ENCODE measurements at places on chromosomes 1 and 21.

GRCh38 chr1:212607913-212608391, 609 bp upstream of the ATF3 start:
- DNase-seq: no peak

- no peak for DNase-seq
These were observed 13.4 kb downstream of the PROK1 start for GRCh38 chr1:110464340-110464739.

GRCh38 chr1:55074455-55074854, 35.1 kb downstream of the PCSK9 start:
- DNase-seq: no peak

DNA sequence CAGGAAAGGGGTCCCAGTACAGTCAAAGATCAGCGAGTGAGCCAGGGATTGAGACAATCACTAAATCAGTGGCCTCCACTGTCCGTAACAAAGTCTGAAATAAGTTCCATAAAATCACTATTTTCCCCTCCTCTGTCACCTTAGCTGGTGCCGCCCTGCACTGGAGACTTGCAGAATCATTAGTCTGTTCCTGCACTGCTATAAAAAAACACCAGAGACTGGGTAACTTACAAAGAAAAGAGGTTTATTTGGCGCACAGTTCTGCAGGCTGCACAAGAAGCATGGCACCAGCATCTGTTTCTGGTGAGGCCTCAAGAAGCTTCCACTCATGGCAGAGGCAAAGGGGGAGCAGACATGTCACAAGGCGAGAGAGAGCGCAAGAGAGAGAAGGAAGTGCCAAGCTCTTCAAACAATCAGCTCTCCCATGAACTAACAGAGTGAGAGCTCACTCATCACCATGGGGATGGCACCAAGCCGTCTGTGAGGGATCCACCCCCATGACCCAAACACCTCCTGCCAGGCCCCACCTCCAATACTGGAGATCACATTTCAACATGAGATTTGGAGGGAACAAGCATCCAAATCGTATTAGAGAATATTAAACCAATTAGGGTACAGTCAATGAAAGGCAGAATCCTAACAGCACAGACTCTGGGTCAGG, 129.8 kb upstream of the TIAM1 start:
- DNase-seq: no peak

DNA sequence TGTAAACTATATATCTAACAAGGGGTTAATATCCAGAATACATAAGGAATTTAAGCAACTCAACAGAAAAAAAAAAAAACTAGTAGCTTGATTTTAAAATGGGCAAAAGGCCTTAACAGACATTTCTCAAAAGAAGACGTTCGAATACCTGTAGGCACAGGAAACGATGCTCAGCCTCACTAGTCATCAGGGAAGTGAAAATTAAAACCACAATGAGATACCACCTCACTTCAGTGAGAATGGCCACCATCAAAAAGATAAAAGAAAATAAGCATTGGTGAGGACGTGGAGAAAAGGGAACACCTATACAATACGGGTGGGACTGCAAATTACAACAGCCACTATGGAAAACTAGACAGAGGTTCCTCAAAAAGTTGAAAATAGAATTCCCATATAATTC, 37.3 kb downstream of the NPHP4 start:
- no peak for DNase-seq

- DNase-seq: no peak
These were observed 88.6 kb upstream of the SPATA6 start for GRCh38 chr1:48560577-48560976.

- DNase-seq: no peak
These were observed 876 bp downstream of the SLAMF8 start for GRCh38 chr1:159827549-159827948.

GRCh38 chr1:41497461-41498030, 13.1 kb upstream of the EDN2 start:
- no peak for DNase-seq

DNA sequence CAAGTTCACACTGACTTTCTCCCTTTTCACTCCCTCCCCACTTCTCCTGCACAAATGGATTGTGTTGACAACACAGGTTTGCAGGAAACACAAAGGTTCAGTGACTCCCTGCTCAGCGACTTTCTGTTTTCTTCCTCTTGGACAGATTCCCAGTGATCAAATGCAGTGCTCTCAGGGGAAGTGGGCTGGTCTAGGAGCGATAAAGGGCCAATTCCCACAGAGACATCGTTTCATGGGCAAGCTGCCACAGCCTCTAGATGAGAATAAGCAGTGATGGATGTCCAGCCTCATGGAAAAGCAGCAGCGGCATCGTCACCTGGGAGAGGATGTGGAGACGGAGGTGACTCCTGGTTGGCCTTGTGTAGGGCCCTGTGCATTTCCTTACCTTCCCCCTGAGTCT, 30.6 kb downstream of the FYB2 start:
- no peak for DNase-seq

GRCh38 chr1:45423906-45424678, 66.9 kb downstream of the TESK2 start:
- DNase-seq: no peak

DNA sequence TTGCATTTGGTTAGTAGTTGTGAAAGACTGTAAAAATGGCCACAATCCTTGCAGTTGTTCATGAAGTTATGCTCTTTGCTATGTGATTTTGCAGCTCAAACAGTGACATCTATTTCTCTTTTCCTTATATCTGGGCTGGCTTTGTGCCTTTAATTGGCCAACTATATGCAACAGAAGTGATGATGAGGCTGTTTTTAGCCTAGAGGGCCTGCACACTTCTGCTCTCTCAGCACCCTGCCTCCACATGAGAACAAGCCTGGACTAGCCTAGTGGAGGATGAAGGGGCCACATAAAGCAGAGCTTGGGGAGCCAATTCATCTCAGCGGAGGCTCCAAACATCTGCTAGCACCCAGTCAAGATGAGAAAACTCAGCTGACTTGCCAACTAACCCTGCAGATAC, 339.8 kb downstream of the OMA1 start:
- DNase-seq: no peak

DNA sequence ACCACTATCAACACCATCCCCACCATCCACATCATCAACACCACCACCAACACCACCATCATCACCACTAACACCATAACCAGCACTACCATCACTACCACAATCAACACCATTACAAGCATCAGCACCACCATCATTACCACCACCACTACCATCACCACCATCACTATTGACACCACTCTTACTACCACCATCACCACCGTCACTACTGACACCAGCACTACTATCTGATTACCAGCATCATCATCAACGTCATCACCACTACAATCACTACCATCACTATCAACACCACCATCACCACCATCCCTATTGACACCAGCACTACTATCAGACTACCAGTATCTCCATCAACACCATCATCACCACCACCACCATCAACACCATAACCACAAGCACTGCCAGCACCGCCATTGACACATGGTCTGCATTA, 106.1 kb upstream of the RUNX3 start:
- DNase-seq: no peak

DNA sequence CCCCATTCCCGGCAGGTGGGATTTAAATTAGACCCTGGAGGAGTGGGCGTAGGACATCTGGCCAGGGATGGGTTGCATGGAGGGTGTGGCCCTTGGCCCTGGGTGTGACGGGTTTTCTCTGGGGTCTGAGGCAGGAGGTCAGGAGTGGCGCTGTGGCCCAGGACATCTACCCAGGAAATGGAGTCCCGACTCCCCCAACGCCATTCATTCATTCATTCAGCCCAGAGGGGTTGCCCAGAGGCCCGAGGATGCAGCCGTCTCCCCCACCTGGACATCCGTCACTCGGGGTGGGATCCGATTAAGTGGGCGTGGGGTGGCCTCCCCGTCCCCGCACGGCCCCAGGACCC, 663 bp downstream of the ATP13A2 start:
- no peak for DNase-seq

GRCh38 chr1:8185400-8185799, 132.5 kb upstream of the SLC45A1 start:
- no peak for DNase-seq

DNA sequence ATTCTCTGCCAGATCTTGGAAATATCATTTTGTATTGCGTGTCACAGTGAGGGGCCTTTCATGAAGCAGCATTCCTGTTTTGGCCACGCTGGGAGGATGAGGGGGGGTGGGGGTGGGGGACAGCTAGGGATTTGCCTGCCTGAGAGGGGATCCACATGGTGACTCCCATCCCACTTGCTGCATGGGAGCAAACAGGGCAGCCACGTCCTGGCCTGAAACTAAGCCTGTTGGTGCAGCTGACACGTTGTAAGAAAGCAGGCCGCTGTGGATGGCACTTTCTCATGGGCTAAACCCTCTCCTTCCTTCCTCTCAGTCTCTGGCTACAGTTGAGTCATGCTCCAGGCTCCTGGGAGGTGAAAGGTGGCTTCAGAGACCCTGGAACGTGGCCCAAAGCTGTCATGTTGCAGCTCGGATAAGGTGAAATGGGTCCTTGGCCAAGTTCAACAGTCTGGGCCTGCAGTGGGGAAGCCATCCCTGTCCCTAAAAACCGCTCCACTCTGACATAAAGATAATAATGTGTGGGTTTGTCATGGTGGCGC, 346.7 kb upstream of the VAMP3 start:
- DNase-seq: no peak

- no peak for DNase-seq
These were observed 82.2 kb upstream of the LMO4 start for GRCh38 chr1:87246436-87246835.

GRCh38 chr1:15627343-15627988, 10.2 kb downstream of the DDI2 start:
- no peak for DNase-seq

DNA sequence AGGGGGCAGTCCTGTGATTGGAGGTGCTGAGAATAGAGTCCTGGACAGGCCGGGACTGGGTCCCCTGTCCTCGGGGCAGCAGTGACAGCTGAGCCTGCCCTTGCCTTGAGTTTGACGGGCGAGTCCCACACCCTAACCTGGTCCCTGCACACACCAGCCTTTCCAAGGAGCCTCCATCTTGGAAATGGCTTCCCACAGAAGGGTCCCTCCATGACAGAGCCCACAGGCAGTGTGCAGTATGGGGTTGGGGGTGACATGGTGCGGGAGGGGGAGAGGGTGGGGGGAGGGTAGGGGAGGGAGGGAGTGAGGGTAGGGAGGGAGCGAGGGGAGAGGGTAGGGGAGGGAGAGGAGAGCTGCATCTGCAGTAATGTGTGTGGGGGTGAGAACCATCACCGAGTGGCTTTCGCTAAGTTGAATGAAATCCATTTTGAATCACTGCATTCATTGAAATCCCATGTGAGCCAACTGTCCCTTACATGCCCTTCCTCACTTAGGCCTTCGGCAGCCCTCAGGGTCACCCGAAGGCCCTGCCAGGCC, 10.1 kb upstream of the TMEM52 start:
- no peak for DNase-seq

GRCh38 chr1:180165509-180166435, 11.1 kb downstream of the QSOX1 start:
- DNase-seq: no peak

GRCh38 chr1:212623603-212624002, 15.0 kb downstream of the ATF3 start:
- no peak for DNase-seq

DNA sequence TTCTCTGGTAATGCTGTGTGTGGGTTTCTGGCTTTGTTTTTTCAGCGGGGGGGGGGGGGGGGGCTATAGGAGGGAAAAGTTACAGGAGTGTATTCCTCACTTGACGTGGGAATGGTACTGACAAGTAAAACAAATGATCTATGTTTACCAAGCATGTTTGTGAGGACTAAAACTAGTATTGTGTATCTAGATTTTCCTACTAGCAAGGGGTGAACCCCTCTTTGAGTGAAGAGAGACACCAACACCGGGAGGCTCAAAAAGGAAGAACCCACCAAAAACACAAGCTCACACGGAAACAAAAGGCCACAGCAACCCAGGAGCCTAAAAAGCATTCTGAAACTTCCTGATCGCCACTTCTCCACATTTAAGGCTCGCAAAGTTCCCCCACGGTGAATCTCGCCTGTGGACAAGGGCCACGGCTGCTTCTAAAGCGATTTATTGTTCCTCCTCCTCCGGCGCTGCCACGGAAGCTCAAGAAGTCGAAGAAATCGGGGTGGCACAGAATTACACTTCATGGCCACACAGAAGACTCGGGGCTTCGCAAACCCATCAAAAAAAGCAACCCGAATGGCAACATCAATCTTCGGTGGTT, 703 bp downstream of the PUM1 start:
- peak; percentile 11 for DNase-seq

DNA sequence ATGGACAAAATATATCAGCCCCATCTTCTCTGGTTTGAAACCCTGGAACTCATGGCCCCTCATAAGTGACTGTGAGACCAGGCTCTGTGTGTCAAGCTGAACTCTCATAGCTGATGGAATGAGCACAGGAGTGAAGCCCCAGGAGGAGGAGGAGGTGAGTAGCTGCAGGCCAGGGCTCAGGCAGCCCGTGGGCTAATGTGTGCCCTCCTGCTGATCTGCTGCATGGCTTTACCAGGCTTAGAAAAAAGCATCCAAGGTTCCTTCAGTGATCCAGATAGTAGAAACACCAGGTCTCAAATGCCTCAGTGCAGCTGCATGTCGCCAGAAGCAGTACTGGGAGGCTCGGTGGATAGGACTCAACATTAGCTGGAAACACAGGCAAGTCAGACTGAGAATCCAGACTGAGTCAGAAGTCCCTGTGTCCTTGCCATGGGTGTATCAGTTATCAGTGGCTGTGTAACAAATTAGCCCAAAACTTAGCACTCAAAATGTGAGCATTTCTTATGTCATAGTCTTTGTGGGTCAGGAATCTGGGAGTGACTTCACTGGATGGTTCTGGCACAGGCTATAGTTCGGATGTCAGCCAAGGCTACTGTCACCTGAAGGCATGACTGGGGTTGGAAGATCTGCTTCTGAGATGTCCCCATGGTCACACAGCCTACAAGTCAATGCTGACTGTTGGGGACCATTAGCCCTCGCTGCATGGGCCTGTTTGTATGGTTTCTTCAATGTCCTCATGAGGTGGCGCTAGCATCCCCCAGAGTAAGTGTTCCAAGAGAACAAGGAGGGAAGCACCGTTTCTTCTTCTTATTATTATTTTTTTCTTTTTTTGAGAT, 255.4 kb upstream of the IRF2BP2 start:
- DNase-seq: no peak

- DNase-seq: peak; percentile 75
These were observed at the start of gene C1orf216 for GRCh38 chr1:35718492-35719336. C1orf216 (minus strand) TSS chr1:35718884; CDS start chr1:35716321, 2,563 bp downstream.

- no peak for DNase-seq
These were observed 308.8 kb downstream of the BRINP3 start for GRCh38 chr1:190168893-190169280.

- no peak for DNase-seq
These were observed 21.8 kb downstream of the TGFBR3 start for GRCh38 chr1:91864017-91864700.

DNA sequence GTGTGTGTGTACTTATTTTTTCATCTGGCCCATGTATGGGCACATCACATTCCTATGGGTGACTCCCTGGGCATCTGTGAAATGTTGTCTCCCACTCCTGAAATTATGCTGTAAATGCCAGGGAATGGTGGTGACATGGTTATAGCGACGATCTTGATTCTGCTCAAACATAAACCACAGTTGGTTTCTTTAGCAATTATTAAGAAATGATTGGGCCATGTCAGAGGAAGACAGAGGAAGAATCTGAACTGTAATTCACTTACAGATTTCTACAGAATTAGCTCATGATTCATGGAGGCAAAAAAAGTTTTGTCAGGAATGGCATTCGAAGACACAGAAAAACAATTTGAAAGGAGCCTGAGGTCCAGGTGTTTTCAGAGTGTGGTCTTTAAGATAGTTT, 25.8 kb upstream of the KCNE1 start:
- DNase-seq: no peak

All from activated CD4-positive, alpha-beta T cell treated with anti-CD3 and anti-CD28 coated beads, Interleukin-2, amount 50 U/mL, for 24 hours (primary cell).